ENCODE measurements at places on chromosomes 5 and 9.
A peak's percentile ranks its signal among the peaks of the same experiment; 100 is the strongest.

- DNase-seq: no peak
Measured at GRCh38 chr5:4630031-4630430, 510.1 kb upstream of the ADAMTS16 start.

GRCh38 chr5:132774896-132775295 lies 2.1 kb downstream of the SEPTIN8 start:
- DNase-seq: no peak

- peak; percentile 94 for DNase-seq
Measured at GRCh38 chr5:151447174-151448037, at the start of gene SLC36A1. Gene SLC36A1, plus strand, starts transcription at chr5:151447603. Its CDS starts 11,190 bp downstream, at chr5:151458793.

DNA sequence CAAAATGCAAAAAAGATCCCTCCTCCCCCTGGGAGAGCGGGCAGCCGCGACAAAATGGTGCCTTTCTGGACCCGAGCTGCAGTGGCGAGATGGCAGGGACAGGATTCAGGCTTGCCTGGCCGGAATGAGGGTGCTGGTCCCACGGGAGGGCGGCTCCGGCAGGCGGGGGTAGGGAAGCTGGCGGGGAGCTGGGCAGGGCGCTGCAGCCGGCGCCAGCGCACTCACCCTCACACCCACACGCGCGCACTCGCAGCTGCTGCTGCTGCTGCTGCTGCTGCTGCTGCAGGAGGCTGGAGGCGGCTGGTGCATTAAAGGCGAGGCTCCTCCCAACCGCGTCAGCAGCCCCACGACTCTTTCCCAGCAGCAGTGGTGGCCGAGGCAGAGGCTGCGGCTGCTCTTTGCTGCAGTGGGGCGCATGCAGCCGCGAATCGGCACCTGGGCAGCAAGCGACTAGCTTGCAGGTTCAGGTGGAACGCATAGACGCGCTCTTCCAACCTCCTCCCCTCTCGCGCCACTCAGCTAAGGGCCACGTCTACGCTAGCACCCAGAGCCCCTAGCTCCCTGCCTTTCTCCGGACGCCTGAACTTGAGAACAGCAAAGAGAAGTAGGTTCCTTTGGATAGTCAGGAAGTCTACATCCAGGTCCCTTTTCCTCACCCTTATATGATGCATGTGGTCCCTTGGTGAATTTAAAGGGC lies at the start of gene PPP2R2B:
Gene PPP2R2B (minus strand): TSS at position 282 of the 697 bp plus-strand sequence.
- DNase-seq: peak; percentile 86

DNA sequence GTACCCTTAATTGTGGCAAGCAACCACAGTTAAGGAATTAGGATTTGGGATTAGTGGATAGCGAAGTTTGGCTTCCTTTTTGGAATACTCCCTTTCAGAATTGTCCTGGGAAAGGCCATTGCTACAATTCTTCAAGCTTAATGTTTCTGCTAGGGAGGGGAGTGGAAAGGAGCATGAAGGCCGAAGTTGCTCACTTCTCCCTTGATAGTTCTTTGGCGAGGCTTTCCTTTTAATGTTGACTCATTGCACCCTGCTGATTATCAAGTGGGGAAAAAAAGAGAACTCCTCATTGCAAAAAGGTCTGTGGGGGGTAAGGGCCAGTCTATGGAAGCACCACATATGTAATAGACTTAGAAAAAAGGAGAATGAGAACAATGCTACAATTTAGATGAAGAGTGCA lies 30.7 kb downstream of the GRIN3A start:
- DNase-seq: no peak

DNA sequence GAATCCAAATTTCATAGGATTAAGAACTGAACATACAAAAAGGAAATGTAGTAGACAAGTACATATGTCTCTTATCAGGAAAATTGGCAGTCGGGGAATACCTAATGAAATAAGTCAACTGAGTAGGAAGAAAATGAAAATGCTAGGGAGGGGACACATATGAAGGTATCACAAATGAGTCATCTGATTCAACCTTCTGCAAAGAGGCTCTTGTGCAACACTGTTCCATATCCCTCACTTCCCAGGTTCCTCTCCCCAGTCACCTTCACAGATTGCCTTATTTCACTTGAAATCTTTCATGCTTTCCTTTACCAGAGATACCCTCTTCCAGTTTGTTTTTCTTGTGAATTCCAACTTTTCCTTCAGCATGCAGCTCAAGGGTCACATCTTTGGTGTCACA lies 139.0 kb downstream of the RFX3 start:
- DNase-seq: no peak

- no peak for DNase-seq
Measured at GRCh38 chr5:3594510-3595005, 1.1 kb upstream of the IRX1 start.

DNA sequence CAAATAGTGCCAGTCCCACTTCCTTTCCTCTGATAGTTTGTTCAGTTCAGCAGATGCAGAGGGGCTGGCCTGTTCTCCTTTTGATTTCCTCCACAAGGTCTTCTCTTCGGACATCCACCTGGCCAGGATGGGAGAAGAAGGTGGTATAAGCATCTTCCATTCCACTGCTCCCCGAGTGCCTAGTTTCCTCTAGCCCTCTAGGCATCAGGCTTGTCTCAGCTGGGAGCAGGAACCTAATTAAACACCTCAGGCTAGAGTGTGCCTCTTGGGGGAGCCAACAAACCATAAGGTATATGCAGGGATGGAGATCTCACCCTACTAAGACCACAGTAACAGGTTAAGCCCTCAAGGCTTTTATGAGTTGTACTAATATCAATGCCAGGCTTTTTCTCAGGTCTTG lies 835 bp upstream of the DND1 start:
- no peak for DNase-seq

DNA sequence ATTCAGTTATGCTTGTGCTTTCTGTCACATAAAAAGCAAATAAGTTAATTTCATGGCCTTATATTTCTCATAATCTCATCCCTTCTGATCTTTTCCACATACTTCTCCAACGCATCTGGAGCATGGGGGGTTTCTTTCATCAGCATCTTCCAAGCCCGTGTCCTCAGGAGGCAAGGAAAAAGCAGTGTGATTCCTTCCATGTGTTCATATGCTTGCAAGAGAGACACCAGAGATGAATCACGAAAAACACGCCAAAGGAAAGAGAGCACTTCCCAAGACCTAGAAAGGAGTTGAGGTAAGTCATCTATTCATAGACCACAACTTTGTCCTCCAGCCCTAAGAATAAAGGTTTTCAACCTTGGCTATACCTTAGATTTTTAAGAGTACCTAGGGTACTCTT lies 26.0 kb upstream of the SVEP1 start:
- no peak for DNase-seq

DNA sequence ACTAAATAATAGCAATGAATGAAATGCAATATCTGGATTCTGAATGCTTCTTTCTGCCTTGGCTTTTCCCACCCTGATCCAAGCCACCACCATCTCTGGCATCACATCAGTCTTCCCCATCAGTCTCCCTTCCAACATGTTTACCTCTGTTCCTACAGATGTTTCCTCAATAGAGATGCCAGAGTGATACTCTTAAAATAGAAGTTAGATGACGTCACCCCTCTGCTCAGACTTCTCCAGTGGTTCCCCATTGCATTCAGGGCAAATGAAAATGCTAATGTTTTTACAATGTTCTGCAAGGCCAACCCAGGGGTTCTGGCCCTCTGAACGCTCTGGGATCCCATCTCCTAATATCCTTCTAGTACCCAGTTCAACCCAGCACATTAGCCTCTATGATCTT lies 305.8 kb downstream of the TRIM32 start:
- no peak for DNase-seq

DNA sequence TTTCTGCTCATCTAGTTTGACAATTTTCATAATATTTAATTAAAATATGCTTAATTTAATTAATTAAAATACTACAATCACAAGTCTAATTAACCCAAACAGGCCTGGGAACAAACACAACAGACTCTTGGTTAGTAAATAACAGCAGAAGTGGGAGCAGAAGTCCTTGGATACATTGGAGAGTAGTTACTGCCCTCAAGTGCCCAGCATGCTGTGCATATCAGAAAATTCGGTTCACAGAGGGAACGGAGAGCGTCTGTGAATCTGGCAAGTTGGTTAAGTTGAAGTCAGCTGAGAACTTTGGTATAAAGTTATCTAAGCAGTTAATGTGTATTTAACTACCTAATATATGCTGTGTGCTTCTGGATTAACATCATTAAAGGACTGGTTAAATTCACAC lies 87.0 kb upstream of the ATG10 start:
- no peak for DNase-seq

GRCh38 chr9:109411069-109411761 lies 86.9 kb downstream of the PTPN3 start:
- DNase-seq: no peak

DNA sequence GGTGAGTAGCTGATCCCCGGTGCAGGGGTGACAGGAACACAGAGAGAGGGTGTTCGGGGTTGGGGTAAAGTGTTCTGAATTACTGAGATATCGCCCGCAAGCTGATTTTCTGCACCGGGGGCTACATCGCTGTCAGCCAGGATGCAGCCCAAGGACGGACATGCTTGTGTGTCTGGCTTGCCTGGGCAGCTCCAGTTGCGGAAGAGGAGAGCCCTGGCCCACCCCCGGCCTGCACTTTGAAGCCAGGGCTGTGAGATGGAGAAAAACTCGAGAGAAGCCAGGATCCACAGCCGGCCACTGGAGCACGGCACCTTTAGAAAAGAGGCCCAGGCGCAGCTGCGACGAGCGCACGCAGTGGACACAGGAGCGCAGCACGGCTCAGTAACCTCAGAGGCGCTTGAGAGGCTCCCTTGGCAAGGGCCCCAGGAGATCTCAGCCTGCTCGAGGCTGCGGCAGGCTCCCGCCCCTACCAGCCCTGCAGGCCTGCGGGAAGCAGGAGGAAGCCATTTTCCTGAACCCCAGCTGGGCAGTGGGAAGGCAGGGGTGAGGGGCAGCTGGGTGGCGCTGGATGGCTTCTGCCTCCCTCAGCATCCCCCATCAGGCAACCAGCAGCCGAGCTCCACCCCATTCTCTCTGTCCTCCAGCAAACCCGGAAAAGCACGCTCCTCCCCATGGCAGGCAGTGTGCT lies 59.2 kb downstream of the C9orf50 start:
- peak; percentile 67 for DNase-seq

DNA sequence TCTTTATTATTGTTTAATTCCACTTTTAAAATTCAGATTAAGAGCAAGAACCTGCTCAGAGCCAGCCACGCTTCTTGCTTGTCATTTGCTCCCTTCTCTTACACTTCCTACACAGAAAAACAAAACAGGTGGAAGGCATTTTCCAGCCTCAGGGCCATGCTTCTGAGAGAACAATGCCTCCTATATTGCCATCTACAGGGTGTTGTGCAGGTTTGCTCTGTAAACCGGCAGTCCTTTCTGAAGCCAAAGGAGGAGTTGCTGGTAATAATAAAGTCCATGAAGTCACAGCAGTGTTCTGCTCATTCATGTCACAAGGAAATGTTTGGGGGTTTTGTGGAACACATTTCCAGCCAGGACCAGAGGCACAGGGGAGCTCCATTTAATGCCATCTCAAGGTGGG lies 16.1 kb upstream of the PRLR start:
- peak; percentile 28 for DNase-seq

DNA sequence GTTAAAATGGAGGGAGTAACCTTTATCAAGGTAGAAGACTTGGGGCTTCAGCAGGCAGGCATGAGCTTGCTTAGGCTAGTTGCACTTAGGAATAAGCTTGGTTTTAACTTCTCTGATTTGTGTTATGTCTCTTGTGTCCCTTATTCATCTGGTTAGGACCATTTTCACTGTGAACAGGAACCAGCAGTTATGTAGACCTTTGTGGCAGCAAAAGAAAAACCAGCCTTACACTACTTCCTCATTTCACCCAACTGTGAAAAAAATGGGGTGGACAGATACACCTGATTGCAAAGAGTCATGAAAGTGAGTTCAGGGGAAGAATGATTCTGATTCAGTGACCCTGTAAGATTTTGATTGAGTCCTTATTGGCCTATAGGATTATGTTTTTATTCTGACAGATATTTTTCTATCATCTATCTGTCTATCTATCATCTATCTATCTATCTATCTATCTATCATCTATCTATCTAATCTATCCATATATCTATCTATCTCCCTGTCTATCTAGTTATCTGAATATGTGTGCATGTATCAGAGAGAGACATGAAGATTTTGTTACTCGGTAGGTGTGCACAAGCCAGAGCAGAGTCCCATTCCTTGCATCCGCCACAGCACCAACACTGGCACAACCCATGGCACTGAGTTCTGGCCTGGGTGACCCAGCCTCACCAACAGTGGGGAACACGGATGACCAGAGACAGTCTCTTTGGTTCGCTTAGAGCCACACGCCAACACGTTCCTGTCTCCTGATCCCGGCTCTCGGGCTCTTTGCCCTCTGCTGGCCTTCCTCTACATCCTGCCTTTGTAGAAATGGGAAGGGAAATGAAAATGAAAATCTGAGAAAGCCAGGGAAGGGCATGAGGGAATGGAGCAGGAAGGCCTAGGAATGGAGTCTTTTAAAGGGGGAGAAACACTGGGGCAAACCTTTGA lies 1.3 kb upstream of the ZNF366 start:
- no peak for DNase-seq

All from SK-N-DZ (cell line).